ENCODE measurements at places on chromosomes 13 and 19.
A peak's percentile ranks its signal among the peaks of the same experiment; 100 is the strongest.

DNA sequence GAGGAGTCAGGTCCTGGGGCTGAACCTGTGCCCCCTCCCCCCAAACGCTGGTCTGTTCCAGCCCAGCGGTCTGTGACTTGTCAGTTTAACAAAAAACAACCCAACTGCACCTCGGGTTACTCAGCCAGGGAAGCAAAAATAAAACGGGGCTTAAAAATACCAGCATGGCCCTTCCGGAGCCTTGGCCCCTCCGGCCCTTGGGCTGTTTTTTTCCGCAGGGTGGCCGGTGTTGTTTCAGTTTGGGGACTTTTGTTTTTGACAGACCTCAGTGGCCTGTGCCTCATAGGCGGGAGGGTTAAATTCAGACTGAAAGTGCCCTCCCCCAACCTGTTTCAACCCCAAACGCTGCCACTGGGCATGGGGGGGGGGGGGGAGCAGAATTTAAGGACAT is 4.0 kb downstream of the TCF3 start:
- no peak for DNase-seq

DNA sequence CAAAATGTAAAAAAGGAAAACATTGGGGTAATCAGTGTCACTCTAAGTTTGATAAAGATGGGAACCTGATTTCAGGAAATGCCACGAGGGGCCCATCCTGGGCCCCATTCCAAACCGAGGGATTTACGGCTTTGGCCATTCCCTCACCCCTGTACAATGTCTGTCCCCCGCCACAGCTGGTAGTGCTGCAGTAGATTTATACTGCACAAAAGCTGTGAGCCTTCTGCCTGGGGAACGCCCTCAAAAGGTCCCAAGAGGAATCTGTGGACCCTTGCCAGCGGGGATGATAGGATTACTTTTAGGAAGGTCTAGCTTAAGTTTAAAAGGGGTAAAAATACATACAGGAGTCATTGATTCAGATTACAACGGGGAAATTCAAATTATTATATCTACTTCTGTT is 173.4 kb upstream of the SGCG start:
- no peak for DNase-seq

GRCh38 chr19:33374236-33374714 is 766 bp downstream of the CEBPG start:
- DNase-seq = no peak

DNA sequence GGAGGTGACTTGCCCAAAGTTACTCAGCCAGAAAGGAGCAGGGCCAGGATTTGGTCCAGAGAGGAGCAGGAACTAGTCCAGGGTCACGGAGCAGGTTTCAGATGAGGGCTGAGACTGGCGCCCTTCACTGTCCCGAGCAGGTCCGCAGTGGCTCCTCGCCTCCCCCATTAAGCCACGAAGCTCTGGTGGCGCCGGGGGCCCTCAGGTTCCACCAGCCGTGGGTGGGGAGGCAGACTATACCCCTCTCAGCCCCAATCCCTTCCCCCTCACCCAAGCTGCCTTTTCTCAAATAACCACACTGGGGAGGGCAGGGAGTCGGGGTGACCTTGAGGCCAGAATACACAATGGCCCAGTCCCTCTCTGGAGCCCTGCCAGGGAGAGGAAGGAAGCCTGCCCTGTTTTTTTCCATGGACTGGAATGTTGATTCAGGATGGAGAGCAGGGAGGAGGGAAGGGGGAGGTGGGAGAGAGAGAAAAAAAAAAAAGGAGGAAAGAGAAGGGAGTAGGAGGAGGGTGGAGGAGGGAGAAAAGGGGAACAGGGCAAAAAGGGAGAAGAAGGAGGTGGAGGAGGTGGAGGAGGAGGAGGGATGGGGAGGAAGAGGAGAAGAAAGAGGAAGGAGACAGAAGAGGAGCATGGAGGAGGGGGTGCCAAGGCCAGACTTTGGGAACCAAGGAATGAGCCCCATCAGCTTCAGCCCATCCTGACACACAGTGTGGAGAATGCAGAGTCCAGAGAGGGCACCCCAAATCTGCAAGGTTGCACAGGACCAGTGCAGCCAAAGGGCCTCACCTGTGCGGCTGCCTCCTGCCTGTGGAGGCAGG is 19.7 kb downstream of the CEACAM16 start:
- no peak for DNase-seq

- DNase-seq = no peak
These were observed 28.0 kb upstream of the F7 start for GRCh38 chr13:113077566-113077952.

DNA sequence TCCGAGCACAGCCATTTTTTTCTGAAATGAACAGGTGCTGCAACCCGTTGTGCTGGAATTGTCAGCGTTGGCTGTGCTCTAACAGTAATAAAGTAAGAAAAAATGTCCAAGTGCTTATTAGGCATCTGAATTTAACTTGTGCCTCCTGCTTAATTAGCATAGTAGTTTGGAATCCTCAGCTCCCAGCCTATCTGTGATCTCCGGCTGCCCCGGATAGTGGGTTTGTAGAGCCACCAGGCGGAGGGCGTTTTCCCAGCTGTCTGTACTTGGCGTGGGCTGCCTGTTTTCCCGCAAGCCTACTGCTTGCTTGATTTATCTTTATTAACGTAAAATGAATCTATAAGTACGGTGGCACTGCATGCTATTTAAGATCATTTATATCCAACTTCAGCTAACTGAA is 137.9 kb downstream of the MTUS2 start:
- DNase-seq = no peak

- DNase-seq = no peak
These were observed 95.2 kb downstream of the PCCA start for GRCh38 chr13:100184095-100184494.

DNA sequence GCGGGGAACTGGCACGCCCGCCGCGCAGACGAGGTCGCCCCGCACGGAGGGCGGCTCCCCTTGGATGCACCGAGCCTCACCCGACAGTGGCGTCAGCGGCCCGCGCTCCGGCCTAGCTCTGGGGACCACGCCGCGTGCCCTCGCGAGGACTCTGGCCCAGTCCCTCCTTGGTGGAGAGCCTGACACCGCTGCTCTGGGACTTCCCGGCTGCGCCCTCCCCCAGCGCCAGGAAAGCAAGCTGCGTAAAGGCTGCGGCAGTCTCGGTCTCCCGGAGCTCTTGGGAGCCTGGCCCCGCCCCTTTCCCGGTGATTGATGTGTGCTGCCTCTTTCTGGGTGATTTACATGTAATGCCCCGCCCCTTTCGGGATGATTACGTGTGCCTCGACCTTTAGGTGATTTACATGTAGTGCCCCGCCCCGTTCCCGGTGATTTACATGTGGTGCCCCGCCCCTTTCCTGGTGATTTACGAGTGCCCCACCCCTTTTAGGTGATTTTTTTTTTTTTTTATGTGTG is at the start of gene LENG9:
LENG9 (minus strand) TSS at position 248 of the 513 bp plus-strand sequence. CDS start 252 bp downstream, outside the sequence.
- peak; percentile 93 for DNase-seq

DNA sequence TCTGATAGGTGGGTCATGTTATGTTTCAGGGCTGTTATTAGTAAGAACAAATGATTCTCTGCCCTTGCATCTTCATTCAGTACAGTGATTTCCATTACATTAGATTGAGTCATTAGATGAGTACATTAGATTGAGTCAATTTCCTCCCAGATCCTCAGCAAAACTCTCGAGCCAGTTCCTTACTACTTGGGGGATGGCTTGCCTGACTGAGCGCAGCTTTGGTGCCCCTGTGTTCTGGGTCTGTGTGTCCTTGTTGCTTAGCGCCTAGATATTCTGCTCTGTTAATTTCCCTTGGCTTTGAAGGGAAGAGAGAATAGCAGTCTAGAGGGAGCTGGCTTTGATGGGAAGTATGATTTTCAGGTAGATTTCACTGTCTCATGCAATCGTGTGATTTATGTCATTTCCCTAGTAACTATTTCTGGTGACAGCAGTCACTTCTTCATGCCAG is 19.1 kb upstream of the SCEL start:
- DNase-seq = peak; percentile 67

- DNase-seq = no peak
These were observed 13.6 kb upstream of the HAS1 start for GRCh38 chr19:51737389-51737788.

GRCh38 chr13:44191504-44192171 is 182.0 kb upstream of the SERP2 start:
- DNase-seq = peak; percentile 44

DNA sequence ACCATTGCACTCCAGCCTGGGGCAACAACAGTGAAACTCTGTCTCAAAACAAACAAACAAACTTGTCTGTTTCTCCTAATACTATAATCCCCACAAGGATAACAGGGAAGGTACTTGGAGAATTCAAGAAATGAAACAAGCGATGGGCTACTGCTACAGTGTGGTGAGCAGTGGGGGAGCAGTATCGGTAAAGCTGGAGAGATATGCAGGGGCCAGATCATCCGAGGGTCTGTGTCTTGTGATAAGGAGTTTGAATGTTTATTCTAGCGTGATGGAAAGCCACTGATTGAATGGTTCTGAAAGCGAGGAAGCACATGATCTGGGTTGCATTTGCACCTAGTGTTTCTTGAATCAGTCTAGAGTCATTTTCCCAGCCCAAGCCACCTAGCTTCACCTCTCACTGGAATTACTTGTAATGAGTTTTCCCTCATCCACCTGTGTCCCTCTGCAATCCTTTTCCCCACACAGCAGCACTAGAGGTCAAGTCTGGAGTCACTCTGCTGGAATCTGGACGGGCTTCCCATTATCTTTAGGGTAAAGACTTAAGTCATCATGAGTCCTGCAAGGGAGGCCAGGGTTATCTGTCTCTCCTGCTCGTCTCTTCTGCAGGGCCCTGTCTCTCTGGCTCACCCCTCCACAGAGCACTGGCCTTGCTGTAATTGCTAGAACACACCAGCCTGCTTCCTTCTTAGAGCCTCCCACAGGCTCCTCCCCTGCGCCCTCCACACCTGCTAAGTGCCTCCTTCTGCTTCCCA is 162.3 kb downstream of the KLF5 start:
- no peak for DNase-seq

GRCh38 chr13:94478913-94479312 is 569 bp downstream of the DCT start:
- no peak for DNase-seq

DNA sequence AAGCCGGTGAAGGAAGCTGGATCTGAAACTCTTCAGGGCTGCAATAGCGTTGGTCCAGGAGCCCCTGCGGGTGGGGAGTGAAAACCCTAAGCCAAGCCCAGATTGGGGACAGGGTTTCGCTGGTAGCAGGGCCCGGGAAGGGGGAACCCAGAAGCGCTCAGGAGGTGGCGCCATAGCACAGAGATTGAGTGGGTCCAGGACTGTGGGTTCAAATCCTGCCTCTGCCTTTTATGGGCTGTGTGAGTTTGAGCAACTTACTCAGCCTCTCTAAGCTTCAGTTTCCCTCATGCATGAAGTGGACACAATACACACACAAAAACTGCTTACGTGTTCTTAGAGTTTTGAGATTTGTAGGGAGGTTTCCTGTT is 8.3 kb upstream of the SYCN start:
- no peak for DNase-seq

DNA sequence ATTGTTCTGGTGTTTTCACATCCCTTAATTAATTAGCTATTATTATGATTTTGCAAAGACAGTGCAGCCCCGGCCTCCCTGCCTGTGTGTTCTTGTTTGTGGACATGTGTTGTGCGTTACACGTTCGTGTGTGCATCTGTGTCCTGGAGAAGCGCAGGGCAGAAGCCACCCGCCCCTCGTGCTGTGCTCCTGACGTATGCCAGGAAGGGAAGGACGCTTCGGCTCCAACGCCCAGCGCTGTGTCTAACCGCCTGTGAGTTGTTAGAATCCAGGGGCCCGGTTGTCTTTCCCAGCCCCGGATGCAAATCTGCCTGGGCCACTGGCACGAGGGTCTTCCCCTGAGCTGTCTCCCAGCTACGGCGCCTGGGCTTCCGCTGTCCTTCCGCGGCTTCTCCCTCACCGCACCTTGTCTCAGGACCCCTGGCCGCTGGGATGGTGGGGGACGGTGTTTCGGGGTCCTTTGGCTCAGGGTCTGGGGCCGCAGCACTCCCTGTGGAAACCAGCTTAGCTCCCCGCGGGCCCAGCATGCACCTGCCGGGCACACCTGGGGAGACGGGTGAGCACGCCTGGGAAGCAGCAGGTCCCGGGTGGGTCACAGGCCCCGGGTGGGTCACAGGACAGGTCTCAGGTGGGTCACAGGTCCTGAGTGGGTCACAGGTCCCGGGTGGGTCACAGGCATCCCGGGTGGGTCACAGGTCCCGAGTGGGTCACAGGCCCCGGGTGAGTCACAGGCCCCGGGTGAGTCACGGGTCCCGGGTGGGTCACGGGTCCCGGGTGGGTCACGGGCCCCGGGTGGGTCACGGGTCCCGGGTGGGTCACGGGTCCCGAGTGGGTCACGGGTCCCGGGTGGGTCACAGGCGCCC is 51.5 kb downstream of the GAS6 start:
- DNase-seq = no peak

GRCh38 chr13:48302871-48303358 is 636 bp upstream of the RB1 start:
- DNase-seq = no peak

GRCh38 chr13:30138511-30138910 is 168.8 kb downstream of the KATNAL1 start:
- DNase-seq = no peak

- DNase-seq = no peak
These were observed 79.1 kb upstream of the ZNF835 start for GRCh38 chr19:56750658-56751057.

DNA sequence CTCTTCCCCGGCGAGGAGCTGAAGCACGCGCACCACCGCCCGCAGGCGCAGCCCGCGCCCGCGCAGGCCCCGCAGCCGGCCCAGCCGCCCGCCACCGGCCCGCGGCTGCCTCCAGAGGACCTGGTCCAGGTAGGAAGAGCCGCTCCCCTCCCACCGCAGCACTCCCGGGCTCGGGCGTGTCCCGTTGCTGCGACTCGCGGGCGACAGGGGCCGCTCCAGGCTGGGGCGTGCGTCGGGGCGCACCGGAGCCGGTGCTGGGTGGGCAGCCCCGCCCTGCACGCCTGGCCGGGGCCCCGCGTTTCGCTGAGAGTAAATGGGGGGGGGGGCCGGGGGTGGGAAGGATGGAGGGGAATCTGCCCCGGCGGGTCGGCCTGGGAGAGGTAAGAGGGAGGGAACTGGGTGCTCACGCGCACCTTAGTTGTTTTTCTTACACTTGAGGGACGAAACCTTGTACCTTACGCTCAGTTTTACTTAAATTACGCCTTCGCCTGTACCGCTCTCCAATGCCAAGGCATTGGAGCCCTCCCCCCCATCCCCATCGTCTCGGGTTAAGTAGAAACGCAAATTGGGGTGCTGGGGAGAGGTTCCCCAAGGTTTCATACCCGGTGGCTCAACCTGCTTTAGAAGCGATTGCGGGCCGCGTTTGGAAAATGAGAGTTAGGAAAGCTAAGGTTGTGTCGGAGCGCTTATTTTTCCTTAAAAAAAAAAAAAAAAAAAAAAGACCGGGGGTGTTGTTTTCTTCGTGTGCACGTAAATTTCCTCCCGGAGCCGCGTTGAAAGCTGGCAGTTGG is 850 bp downstream of the KLF5 start:
- DNase-seq = no peak

- peak; percentile 87 for DNase-seq
These were observed 5.5 kb downstream of the HRC start for GRCh38 chr19:49149652-49150105.

- no peak for DNase-seq
These were observed 64.5 kb upstream of the ZNF724 start for GRCh38 chr19:23314505-23315251.

Data from RWPE1 (cell line).